Endodermal cell (in vitro differentiated cells): ENCODE measurements at places on chromosomes 5 and 9.

DNA sequence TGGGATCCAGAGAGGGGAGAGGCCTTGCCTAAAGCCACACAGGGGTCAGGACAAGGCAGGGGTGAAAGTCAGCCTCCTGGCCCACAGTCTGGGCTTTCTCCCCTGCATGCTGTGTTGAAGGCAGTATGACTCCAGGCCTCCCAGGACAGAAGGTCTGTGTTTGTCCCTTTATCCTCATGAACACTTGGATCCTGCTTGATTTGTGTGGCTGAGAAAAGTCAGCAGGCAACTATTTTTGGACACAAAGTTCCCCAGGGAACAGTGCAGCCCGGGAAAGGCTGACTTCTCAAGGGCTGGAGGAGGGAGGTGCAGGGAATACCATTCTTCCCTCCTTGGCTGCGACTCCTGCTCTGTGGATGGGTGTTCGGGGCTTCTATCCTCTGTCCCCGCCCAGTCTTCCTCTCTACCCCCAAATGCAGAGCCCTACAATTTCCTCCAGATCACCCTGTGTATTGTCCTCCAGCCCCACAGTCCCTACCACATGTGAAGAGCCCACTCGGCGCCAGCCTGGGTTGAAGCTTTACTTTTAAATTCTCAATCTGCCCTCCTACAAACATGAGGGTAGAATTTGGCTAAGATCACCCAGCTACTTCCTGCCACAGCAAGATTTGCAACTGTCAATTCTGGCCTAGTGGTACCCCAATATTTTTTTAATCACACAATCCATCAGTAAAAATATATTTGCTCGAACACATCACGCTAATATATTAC is 4.1 kb downstream of the AKNA start:
- H3K27ac ChIP-seq = peak overlapping the region; percentile 2
- H3K36me3 ChIP-seq = no peaks in the 10 kb centered on the region
- H3K4me3 ChIP-seq = no peak overlapping the region
- H3K4me1 ChIP-seq = peaks cover 14% of the 10 kb centered on the region
- no peak for DNase-seq

GRCh38 chr5:113293975-113294310 is 140.8 kb downstream of the TSSK1B start:
- DNase-seq = no peak
- H3K36me3 ChIP-seq = no peaks in the 10 kb centered on the region
- H3K27ac ChIP-seq = no peak overlapping the region
- peaks cover 15% of the 10 kb centered on the region for H3K4me1 ChIP-seq

DNA sequence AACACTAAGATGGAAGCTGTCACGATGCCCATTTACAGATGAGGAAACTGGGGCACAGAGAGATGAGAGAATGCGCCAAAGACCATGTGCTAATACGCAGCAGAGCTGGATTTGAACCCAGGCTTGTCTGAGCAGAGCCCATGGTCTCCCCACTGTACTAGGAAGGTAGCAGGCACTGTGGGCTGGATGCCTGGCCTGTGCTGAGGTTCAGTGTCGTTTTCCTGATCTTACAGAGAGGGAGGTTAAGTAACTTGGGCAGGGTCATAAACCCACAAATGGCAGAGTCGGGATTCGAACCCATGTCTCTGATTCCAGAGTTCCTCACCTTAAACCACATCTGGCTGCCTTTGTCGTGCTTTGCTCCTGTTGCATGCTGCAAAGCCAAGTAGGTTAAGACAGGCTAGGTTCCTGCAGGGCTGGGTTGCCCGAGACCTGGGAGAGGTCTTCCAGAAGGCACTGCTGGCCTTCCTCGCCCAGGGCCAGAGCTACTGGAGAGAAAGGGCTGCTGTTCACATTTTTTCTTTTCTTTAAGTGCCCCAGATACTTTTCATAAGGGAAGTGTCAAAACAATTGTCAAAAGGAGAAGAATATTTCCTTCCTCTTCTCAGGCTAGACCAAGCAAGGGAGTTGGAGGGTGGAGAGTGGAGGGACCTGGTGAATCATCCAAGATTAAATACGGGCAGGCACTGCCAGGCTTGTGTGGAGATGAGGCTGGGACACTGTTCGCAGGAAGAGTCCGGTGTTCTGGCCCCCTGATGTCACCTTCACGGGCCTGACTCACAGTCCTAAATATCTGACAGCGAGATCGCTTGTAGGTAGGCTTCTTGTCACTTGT is 3.2 kb downstream of the NEK6 start:
- H3K36me3 ChIP-seq = no peaks in the 10 kb centered on the region
- H3K4me3 ChIP-seq = no peak overlapping the region
- peaks cover 4% of the 10 kb centered on the region for H3K4me1 ChIP-seq
- H3K27me3 ChIP-seq = no peaks in the 10 kb centered on the region
- peak; percentile 63 for DNase-seq

- no peaks in the 10 kb centered on the region for H3K4me1 ChIP-seq
- no peaks in the 10 kb centered on the region for H3K36me3 ChIP-seq
- no peak for DNase-seq
- no peaks in the 10 kb centered on the region for H3K27me3 ChIP-seq
- no peak overlapping the region for H3K27ac ChIP-seq
Observed at GRCh38 chr5:106451998-106452397, 1218.7 kb downstream of the EFNA5 start.

- H3K4me1 ChIP-seq = no peaks in the 10 kb centered on the region
- no peak overlapping the region for H3K27ac ChIP-seq
- no peak for DNase-seq
- H3K27me3 ChIP-seq = peaks cover 7% of the 10 kb centered on the region
Observed at GRCh38 chr5:170596482-170597044, 92.7 kb downstream of the KCNIP1 start.

GRCh38 chr5:146662229-146662628 is 146.2 kb upstream of the GPR151 start:
- no peaks in the 10 kb centered on the region for H3K4me1 ChIP-seq
- no peak for DNase-seq
- H3K36me3 ChIP-seq = no peaks in the 10 kb centered on the region
- H3K4me3 ChIP-seq = no peak overlapping the region
- no peaks in the 10 kb centered on the region for H3K27me3 ChIP-seq

DNA sequence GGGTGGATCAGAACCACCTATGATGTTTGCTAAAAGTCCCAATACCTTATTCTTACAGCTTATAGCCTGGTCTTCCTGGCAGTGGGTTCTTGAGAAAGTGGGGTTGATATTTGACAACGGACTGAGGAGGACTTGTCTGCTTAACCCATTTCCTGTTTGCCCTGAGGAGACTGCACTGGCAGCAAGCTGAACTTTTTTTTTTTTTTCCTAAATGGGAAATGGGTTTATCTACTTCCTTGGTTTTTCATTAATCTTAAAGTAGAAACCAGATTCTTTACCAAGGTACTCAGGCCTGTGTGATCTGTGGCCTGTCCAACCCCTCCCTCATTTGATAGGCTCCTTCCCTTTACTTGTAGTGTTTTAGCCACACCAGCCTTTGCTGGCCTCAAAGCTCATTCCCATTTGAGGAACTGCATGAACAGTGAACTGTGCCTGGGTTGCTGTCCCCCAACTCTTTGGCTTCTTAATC is 47.1 kb downstream of the C9orf57 start:
- no peaks in the 10 kb centered on the region for H3K4me1 ChIP-seq
- no peak overlapping the region for H3K4me3 ChIP-seq
- DNase-seq = no peak

DNA sequence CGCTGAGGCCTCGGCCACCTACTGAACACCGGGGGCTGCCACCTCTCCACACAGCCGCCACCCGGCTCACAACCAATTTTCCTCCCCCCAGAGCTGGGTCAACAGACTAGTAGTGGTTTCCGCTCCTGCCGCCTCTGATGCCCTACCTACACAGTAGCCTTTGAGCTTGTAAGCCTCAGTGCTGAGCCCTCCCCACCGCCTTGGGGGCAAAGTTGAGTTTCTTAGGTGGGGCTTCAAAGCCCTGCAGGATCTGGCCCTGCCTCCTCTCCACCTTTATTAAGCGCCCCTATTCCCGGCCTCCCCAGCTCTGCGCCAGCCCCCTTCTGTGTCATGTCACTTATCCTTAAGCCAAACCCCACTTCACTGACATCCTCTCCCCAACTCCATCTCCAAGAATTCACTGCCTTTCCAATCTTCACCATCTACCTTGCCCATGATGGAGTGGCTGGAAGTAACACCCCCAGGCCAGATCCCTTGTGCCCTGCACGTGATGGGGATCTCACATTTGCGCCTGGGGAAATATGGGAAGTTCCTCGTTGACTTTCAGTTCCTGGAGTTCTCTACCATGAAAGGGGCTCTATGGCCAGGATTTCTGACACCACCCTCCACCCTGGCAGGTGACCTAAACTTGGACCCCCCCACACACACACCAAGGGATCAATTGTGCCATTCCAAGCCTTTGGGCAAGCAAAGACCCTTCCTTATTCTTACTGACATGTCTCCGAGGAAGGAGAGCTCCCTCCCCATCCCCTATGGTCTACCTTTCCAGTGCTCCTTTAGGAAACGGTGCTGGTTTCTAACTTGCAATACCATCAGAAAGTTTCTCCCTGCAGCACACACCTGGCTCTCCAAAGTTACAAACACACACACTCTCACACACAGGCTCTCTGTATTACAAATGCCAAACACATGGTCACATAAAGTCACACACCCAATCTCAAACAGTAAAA is 2.7 kb upstream of the CNTFR start:
- no peaks in the 10 kb centered on the region for H3K36me3 ChIP-seq
- no peak overlapping the region for H3K27ac ChIP-seq
- H3K4me1 ChIP-seq = peaks cover 7% of the 10 kb centered on the region
- DNase-seq = no peak
- H3K27me3 ChIP-seq = peaks cover 80% of the 10 kb centered on the region

GRCh38 chr5:100444961-100445360 is 90.2 kb upstream of the FAM174A start:
- H3K4me3 ChIP-seq = no peak overlapping the region
- H3K36me3 ChIP-seq = no peaks in the 10 kb centered on the region
- no peaks in the 10 kb centered on the region for H3K4me1 ChIP-seq
- H3K27ac ChIP-seq = no peak overlapping the region

GRCh38 chr5:135225856-135226560 is 173.0 kb downstream of the MACROH2A1 start:
- H3K27ac ChIP-seq = no peak overlapping the region
- no peak for DNase-seq
- no peaks in the 10 kb centered on the region for H3K36me3 ChIP-seq
- no peaks in the 10 kb centered on the region for H3K4me1 ChIP-seq

GRCh38 chr5:134503937-134504437 is 21.5 kb upstream of the JADE2 start:
- H3K4me1 ChIP-seq = peaks cover 9% of the 10 kb centered on the region
- H3K27me3 ChIP-seq = no peaks in the 10 kb centered on the region
- no peaks in the 10 kb centered on the region for H3K36me3 ChIP-seq
- no peak for DNase-seq

- no peak overlapping the region for H3K27ac ChIP-seq
- no peaks in the 10 kb centered on the region for H3K36me3 ChIP-seq
- no peaks in the 10 kb centered on the region for H3K4me1 ChIP-seq
- no peak for DNase-seq
Observed at GRCh38 chr5:25006734-25007133, 362.0 kb upstream of the CDH10 start.

DNA sequence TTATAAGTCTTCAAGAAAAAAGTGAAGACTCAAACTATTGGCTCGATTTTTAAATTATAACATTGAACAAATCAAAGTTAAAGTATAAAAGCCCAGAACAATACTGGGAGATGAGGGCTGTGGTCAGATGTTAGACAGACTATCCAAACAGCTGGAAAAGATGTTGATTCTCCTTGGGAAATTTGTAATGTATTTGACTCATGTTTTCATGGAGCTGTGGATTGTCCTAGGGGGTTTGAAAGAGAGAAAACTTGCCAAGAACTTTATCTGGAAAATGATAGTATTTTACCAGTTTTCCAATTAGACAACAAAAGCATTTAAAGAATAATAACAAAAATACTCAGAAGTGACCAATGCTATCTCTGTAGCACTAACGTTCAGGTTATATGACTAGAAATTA is 339.2 kb downstream of the ARL15 start:
- no peak overlapping the region for H3K4me3 ChIP-seq

- H3K4me1 ChIP-seq = no peaks in the 10 kb centered on the region
- no peak overlapping the region for H3K4me3 ChIP-seq
- no peaks in the 10 kb centered on the region for H3K27me3 ChIP-seq
- peak; percentile 39 for DNase-seq
Observed at GRCh38 chr9:113486327-113486726, 22.8 kb downstream of the RGS3 start.

- no peaks in the 10 kb centered on the region for H3K36me3 ChIP-seq
- H3K27me3 ChIP-seq = no peaks in the 10 kb centered on the region
- DNase-seq = no peak
- H3K4me1 ChIP-seq = no peaks in the 10 kb centered on the region
- H3K27ac ChIP-seq = no peak overlapping the region
- H3K4me3 ChIP-seq = no peak overlapping the region
Observed at GRCh38 chr5:56659971-56660370, 155.4 kb upstream of the MAP3K1 start.

- no peaks in the 10 kb centered on the region for H3K27me3 ChIP-seq
- no peak overlapping the region for H3K4me3 ChIP-seq
- no peaks in the 10 kb centered on the region for H3K4me1 ChIP-seq
- no peak overlapping the region for H3K27ac ChIP-seq
- DNase-seq = no peak
Observed at GRCh38 chr5:33755231-33755630, 136.6 kb downstream of the ADAMTS12 start.

DNA sequence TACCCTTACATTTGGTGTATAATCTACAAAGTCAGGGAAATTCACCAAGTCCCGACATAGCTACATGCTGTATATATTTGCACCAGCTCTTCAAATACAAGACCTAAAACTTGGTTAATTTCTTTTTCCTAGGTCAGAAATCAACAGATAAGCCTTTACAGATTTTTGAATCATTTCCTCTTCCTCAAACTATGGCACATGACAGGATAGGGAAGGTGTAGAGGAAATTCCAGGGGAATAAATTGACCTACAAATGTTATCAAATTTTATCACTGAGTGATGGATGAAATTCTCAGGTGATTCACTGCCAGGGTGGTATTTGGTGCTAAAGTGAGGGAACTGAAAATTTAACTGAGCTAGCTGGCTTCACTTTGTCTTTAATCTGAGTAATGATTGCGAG is 360.0 kb downstream of the BNC2 start:
- no peaks in the 10 kb centered on the region for H3K27me3 ChIP-seq
- H3K36me3 ChIP-seq = no peaks in the 10 kb centered on the region
- peaks cover 14% of the 10 kb centered on the region for H3K4me1 ChIP-seq
- H3K27ac ChIP-seq = peak overlapping the region; percentile 52
- no peak overlapping the region for H3K4me3 ChIP-seq

DNA sequence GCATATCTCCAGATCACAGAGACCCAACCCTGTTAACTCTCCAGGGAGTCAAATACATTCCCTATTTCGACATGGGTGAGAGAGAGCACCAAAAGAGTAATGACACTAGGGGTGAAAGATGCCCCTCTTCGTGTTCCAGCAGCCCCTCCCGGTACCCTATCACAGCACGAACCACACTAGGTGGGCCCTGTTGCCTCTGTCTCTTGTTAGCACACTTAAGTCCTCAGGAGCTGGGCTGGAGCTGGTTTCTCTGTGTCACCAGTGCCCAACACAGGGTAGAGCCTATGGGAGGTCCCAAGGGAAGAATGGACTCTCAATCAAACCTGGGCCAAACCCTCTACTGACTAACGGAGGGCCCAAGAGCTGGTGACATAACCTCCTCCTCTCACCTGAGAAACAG is 1.2 kb downstream of the CDK20 start:
- no peaks in the 10 kb centered on the region for H3K27me3 ChIP-seq
- no peak for DNase-seq
- H3K36me3 ChIP-seq = no peaks in the 10 kb centered on the region
- H3K4me1 ChIP-seq = no peaks in the 10 kb centered on the region
- peak overlapping the region; percentile 90 for H3K4me3 ChIP-seq

GRCh38 chr5:31364881-31365636 is 166.8 kb downstream of the DROSHA start:
- no peaks in the 10 kb centered on the region for H3K4me1 ChIP-seq
- H3K36me3 ChIP-seq = no peaks in the 10 kb centered on the region
- H3K4me3 ChIP-seq = no peak overlapping the region
- no peaks in the 10 kb centered on the region for H3K27me3 ChIP-seq
- no peak for DNase-seq

GRCh38 chr9:16680975-16681651 is 189.4 kb downstream of the BNC2 start:
- no peak overlapping the region for H3K4me3 ChIP-seq
- DNase-seq = no peak
- no peaks in the 10 kb centered on the region for H3K4me1 ChIP-seq
- no peak overlapping the region for H3K27ac ChIP-seq
